ENCODE measurements at places on chromosomes 5 and 9.

DNA sequence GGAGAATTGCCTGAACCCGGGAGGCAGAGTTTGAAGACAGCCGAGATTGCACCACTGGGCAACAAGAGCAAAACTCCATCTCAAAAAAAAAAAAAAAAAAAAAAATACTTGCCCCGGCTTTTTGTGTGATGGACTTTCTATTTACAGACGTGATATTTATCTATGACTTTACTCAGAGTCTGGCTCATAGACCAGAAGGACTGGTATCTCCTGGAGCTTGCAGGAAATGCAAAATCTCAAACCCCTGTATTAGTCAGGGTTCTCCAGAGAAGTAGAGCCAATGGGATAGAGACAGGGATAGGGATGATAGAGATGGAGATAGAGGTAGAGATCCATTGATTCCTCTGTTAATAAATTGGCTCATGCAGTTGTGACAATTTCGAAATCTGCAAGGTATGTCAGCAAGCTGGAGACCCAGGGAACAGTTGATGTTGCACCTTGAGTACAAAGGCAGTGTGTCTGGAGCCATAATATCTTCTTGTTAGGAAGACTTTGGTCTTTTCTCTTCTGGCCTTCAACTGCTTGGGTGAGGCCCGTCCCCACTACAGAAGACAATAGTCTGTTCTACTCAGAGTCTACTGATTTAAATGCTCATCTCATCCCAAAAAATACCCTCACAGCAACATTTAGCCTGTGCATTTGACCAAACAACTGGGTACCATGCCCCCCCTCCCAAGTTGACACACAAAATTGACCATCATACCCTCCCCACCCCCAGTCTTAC lies 195.4 kb upstream of the MSX2 start:
- DNase-seq = no peak

- peak; percentile 88 for DNase-seq
Observed at GRCh38 chr9:19464764-19465585, 56.2 kb downstream of the ACER2 start.

- DNase-seq = peak; percentile 75
Observed at GRCh38 chr5:139648205-139649081, at the start of gene CXXC5. TSS of gene CXXC5 (plus strand) at chr5:139648349. CDS start at chr5:139680524, 32,175 bp downstream.

GRCh38 chr9:16119261-16120230 lies 566.7 kb downstream of the CCDC171 start:
- DNase-seq = no peak

GRCh38 chr5:58919833-58920232 lies 337.0 kb downstream of the RAB3C start:
- no peak for DNase-seq

DNA sequence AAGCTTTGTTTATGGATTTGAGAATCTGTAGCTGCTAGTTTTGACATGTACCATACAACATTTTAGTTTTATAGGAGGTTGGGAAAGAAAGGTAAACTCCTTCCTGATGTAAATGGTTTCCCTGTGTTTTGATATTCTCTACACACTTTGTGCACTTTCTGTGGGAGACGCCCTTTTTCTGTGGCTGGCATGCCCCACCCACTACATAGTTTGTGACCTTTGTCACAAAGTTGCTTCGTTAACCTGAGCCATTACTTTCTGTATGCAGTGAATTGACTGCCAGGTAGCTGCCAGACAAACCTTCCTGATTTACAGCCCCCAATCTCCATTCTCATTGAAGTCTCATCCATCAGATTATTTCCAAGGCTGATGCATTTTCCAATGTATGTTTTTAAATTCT lies 90.6 kb downstream of the NLN start:
- DNase-seq = no peak

GRCh38 chr9:35827486-35827885 lies 1.0 kb downstream of the FAM221B start:
- DNase-seq = no peak

DNA sequence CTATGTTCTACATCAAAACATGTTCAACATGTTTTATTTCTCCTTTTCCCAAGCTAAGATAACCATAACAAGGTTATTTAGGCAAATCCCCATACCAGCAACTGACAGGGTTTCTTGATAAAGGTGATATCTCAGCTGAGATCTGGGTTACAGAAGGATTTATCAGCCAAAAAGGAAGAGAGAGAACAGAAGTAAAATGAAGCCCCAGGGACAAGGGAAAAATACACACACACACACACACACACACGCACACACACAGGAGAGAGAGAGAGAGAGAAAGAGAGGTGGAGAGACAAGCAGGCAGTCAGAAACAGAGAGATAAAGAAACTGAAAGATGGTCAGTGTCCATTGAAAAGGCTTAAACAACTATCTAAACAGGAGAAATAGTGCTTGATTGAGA lies 19.7 kb upstream of the MLLT3 start:
- no peak for DNase-seq

GRCh38 chr5:3615829-3616228 lies 20.2 kb downstream of the IRX1 start:
- no peak for DNase-seq

GRCh38 chr9:69760278-69760610 lies 433 bp upstream of the PTAR1 start:
- no peak for DNase-seq

DNA sequence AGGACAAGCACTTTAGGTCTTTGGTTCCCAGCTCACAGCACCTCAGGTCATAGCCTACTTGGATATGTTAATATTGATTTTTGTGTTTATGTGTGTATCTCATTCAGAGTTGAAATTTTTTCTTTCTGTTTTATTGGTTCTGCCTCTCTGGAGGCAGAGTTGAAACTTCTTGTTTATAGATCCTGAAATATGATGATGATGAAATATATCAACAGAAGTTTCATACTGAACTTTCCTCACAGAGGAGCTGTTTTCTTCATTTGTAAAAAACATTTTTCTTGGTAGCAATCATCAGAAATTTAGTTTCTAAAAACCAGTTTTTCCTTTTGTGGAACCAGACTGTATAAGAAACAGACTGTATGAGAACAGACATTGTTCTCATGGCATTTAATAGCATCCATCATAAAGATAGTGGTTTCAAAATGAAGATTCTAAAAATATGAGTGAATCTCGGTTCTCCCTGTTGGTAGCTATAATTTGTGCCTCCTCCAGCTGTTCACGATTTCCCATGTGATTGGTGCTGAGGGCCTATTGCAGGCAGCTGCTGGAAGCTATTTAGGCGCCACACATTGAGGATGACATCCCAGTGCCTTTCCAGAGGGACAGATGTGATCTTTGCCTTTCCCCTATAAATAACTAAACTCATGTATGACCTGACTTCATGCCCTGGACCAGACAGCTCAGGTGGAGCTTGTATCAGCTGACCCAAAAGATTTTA lies 39.5 kb upstream of the CFAP157 start:
- no peak for DNase-seq

GRCh38 chr9:86408121-86408520 lies 53.9 kb upstream of the TUT7 start:
- no peak for DNase-seq

- DNase-seq = no peak
Observed at GRCh38 chr9:77305622-77306400, 128.5 kb downstream of the VPS13A start.

GRCh38 chr5:164202338-164202737 lies 696.9 kb downstream of the MAT2B start:
- no peak for DNase-seq
